ENCODE measurements at places on chromosomes 2 and 18.

DNA sequence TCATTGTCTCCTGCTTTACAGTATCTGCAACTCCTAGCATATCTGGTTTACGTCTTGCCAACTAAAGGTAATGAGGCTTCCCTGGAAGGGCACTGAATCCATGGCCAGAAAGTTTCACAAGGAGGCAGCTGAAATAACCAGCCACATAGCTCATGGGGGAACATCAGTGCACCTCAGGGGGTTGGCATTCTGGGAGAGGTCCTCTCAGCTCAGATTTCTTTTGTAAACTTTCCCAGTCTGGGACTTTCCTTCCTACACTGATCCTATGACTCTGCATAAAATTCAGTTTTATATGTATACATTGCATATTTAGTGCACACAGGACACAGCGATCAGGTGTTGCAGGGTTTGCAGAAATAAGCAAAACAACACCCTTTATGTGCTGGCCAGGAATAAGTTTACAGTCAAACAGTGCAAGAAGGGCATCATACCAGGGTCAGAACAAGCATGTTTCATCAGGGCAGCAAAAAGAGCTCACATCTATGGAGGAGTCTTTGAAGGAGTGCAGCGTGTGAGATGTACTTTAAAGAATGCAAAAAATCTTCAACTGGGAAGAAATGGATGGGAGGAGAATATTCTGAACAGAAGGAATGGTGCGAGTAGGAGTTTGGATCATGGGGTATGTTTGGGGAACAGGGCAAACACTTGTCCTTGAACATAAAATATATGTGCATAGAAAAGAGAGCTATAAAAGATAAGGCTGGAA lies 240.6 kb upstream of the RAB12 start:
- DNase-seq = no peak

DNA sequence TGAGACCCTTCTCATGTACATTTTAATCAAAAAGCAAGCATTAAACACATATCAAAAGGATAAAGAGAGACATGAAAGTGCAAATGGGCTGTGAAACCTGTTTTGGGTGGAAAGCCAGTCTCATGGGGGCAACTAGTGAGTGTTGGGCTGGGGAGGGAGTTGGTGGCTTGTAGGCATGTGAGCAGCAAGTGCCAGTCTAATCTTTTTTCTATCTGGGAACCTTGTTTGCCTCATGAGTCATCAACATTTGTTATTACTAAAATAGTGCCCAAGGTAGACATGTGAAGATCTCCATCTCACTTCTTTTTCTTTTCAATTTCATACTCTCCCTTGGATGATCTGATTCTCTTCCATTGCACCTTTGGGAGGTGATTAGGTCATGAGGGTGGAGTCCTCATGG lies 613.9 kb upstream of the GYPC start:
- DNase-seq = no peak

- no peak for DNase-seq
Observed at GRCh38 chr18:10965119-10965518, 184.2 kb downstream of the PIEZO2 start.

DNA sequence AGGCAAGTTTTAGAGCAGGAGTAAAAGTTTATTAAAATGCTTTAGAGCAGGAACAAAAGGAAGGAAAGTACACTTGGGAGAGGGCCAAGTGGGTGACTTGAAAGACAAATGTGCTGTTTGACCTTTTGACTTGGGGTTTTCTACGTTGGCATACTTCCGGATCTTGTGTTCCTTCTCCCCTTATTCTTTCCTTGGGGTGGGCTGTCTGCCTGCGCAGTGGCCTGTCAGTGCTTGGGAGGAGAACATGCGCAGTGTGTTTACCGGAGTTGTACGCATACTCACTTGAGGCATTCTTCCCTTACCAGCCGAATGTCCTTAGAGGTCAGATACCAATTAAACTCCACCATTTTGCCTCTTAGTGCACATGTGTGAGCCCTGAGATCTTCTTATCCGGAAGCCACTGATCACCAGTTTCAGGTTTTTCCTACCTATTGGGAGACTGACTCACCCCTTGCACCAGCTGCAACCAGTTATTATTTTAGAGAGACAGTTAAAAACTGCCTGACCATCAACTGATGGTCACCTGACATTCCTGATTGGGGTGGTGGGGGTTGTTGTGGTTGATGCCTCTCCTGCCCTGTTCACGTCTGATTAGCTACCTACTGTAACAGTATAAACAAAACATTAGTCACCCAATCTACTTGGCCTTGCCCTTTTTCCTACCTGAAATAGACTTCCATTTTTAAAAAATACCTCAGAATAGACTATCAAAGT lies 67.5 kb downstream of the NYAP2 start:
- DNase-seq = no peak

GRCh38 chr18:28149810-28150420 lies 27.0 kb downstream of the CDH2 start:
- DNase-seq = no peak

- DNase-seq = no peak
Observed at GRCh38 chr18:69956057-69956456, 8.4 kb upstream of the CD226 start.

DNA sequence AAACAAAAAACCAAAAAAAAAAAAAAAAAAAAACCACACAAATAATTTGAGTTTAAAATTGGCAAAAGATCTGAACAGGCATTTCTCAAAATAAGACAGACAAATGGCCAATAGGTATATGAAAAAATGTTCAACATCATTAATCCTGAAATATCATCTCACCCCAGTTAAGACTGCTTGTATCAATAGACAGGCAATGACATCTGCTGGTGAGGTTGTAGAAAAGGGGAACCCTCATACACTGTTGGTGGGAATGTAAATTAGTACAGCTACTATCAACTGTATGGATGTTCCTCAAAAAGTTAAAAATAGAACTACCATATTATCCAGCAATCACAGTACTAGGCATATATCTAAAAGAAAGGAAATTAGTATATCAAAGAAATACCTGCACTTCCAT lies 523.1 kb downstream of the XIRP2 start:
- DNase-seq = no peak

GRCh38 chr2:128867311-128867710 lies 548.6 kb upstream of the HS6ST1 start:
- no peak for DNase-seq

DNA sequence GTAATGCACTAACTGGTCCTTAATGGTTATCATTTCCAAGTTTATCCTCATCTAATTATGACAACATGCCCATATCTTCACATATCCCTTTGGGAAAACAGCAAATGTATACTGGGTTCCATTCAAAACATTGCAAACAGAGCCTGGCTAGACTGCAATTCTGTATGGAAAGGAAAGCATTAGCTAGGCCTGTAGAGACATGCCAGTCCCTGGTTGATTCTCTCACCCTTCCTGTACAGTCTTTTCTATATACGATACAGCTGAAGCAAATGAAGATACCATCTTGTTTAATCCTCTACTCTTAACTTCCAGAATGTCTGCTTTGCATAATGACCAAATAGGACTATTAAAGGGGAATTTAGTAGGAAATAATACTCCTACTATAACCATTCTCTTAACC lies 294.4 kb upstream of the MC4R start:
- DNase-seq = no peak

DNA sequence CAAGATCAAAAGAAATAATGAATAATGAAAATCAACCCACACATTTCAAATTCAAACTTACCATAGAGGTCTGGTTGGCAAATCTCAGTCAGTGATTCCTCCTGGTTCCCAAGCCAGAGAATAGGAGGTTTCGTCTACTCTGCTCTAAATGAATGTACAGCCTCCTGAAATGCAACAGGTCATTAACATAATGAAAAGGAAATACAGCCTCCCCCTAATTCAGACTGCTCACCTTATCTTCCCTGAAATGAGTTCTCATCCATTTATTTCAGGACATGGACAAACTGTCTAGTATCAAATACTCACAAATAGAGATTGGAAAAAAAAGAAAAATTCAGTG lies 43.4 kb upstream of the CYTIP start:
- no peak for DNase-seq

- DNase-seq = no peak
Observed at GRCh38 chr2:234947556-234947955, 4.3 kb upstream of the SH3BP4 start.

DNA sequence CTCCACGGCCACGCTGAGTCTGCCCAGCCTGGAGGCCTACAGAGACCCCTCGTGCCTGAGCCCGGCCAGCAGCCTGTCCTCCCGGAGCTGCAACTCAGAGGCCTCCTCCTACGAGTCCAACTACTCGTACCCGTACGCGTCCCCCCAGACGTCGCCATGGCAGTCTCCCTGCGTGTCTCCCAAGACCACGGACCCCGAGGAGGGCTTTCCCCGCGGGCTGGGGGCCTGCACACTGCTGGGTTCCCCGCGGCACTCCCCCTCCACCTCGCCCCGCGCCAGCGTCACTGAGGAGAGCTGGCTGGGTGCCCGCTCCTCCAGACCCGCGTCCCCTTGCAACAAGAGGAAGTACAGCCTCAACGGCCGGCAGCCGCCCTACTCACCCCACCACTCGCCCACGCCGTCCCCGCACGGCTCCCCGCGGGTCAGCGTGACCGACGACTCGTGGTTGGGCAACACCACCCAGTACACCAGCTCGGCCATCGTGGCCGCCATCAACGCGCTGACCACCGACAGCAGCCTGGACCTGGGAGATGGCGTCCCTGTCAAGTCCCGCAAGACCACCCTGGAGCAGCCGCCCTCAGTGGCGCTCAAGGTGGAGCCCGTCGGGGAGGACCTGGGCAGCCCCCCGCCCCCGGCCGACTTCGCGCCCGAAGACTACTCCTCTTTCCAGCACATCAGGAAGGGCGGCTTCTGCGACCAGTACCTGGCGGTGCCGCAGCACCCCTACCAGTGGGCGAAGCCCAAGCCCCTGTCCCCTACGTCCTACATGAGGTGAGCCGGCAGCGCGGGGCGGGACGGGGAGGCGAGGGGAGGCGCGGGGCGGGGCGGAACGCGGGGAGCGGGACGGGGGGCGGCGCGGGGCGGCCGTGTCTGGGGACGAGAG lies 15.2 kb downstream of the NFATC1 start:
- no peak for DNase-seq

GRCh38 chr2:38728694-38729093 lies 22.5 kb downstream of the SRSF7 start:
- no peak for DNase-seq

All from erythroblast (primary cell).